Hematopoietic multipotent progenitor cell treated with erythropoietin and hydrocortisone succinate and interleukin-3 and kit ligand, for 4 days (in vitro differentiated cells): ENCODE measurements at places on chromosomes 1 and 21.
A peak's percentile ranks its signal among the peaks of the same experiment; 100 is the strongest.

DNA sequence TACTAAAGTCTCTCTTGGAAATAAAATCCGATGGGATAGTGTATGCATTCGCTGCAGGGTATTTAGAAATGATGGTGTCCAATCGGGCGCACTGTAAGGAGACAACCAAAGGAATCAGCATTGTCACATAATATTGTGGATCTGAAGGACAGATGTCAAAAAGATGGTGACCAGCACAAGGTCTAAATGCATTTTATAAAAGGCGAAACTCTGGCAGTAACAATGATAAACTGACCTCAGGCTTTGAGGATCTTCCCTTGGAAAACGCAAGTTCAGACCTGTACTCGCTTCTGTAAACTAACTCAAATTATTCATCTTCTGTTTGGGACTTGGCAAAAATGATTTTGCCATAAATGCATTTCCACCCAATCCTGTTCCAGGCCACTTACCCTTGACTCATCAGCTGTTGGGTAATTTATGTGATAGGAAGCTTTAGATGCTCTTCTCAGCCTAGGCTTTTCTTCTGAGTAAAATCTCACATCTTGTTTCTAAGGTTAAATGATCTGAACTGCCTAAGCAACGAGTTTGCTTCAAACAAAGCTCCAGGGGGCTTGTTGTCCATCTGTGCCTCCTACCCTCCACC, 33.8 kb downstream of the STPG1 start:
- DNase-seq, result no peak

GRCh38 chr1:235295902-235296350, 32.1 kb downstream of the ARID4B start:
- DNase-seq, result no peak

GRCh38 chr1:83857103-83857502, 141.8 kb downstream of the TTLL7 start:
- peak; percentile 27 for DNase-seq

- DNase-seq, result no peak
These were observed 247.6 kb downstream of the MRPL39 start for GRCh38 chr21:25359724-25360123.

- DNase-seq, result no peak
These were observed 6.2 kb upstream of the APCS start for GRCh38 chr1:159581422-159581821.

- DNase-seq, result no peak
These were observed 2.8 kb downstream of the CFHR4 start for GRCh38 chr1:196890668-196891067.

GRCh38 chr21:37475186-37475868, 108.8 kb downstream of the DYRK1A start:
- DNase-seq, result peak; percentile 22
